ENCODE measurements at places on chromosomes 11 and 22.

- no peak for DNase-seq
Measured at GRCh38 chr22:39231197-39231950, 13.4 kb downstream of the PDGFB start.

- no peak for DNase-seq
Measured at GRCh38 chr11:85848006-85848405, 7.2 kb upstream of the CCDC83 start.

GRCh38 chr22:48894804-48895250, 932.8 kb downstream of the BRD1 start:
- DNase-seq: no peak

DNA sequence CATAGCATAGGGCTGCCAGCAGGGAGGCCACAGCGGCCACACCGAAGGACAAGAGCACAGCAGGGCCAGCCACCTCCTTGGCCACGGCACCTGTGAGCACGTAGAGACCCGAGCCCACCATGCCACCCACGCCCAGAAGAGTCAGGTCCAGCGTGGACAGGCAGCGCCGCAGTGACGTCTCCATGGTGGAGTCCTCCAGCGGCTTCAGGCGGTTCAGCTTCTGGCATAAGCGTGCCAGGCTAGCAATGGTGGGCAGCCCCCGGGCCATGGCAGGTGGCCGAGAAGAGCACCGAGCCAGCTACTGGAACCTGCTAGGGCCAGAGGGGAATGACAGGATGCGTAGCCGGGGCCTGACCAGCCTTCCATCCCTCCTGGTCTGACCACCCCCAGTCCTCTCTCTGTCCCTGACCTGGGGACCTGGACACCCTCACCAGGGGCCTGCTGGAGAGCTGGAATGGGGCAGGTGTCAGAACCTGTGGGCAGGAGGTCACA, 770 bp downstream of the SLC7A4 start:
- DNase-seq: no peak

DNA sequence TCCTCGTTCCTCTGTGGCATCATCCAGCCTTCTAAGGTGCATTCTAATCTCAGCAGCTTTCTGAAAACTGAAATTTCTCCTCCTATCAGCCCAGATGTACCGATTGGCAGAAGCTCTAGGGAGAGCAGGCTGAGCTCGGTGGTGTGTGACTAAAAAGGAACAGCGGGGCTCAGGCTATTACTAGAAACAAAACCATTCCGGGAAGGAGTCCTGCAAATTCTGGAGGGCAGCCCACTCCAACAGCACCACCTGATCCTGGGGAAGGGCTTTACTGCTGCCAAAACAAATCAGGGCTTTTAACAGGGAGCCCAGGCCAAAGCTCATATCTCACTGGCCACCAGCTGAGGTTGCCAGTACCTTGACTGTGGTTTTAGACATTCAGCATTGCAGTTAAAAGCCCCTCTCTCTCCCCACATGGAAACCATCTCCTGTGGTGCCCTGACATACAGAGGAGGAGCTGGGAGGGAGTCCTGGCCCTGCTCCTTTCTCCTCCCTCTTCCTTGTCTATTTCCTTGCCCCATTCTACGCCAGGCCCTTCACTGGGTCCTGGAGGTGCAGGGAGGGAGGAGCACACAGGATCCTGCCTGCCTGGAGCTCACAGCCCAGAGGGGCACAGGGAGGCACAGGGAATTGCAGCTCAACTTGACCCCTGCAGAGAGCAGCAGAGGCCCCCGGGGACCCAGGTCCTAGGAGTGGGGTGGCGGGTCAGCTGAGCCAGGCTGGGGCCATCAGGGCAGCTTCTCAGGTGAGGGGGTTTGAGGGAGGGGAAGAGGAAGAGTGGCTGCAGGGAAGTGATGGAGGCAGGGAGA, 889 bp downstream of the PLAAT4 start:
- DNase-seq: peak; percentile 44

GRCh38 chr22:29230972-29231875, 25.5 kb downstream of the EMID1 start:
- no peak for DNase-seq

GRCh38 chr11:109940816-109941215, 152.4 kb upstream of the ZC3H12C start:
- DNase-seq: no peak

GRCh38 chr11:70140711-70141485, 62.2 kb upstream of the FADD start:
- DNase-seq: no peak

DNA sequence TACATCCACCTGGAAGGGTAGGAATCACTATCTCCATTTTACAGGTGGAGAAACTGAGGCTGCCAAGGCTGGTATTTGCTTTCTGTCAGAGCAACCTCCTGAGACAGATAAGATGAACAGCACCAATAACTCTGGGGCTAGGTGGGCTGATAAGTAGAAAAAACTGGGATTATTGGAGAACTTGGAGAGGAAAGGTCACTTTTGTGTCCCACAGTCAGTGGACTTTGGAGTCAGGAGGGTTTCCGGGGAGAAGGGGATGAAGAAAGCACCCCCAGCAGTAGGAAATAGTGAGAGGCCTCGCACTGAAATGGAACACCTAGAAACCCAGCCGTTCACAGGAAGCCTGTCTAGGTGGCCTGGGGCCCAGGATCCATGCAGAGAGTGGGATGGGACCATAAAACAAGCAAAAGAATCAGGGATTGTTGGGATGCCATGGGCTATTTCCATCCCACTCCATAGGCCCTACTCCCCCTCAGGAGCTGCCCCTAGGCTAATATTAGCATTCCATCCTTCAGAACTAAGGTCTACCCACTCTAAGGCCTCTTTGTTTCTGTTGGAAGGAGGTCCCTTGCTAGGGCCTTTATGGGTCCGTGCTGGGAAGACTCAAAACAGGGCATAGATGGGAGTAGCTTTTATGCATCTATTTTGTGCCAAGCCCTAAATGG, 31.0 kb upstream of the FCHSD2 start:
- DNase-seq: no peak

DNA sequence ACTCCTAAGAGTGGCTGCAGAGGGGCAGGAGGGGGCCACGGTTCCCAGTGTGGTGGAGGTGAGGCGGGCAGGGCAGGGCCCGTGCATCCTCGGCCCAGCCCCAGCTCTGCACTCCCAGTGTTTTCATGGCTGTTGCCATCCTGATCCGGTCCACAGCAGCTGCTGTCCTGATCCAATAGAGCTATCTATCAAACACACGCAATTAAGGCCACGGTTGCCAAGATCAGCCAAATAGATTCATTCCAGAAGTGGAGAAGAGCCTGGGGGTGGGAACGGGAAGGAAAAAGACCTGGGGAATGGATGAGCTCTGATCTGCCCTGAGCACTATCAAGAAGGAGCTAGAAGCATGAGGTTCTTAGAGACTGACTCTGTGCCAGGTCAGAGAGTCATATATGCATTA, 160.9 kb upstream of the SYT13 start:
- no peak for DNase-seq

Measured in transverse colon (tissue), 4 donors.